H7 (cell line): ENCODE measurements at places on chromosomes 16 and 17. TPM values are rescaled to one million over a fixed set of nuclear protein-coding genes. Genes with fewer than 3 reads are reported as not detected.

GRCh38 chr16:84879569-84880487 is 60.0 kb downstream of the CRISPLD2 start:
- DNase-seq: peak; percentile 19

OR1F1 gene
- not detected in 2 replicates for total RNA-seq

GRCh38 chr17:4623249-4623648 is 18.2 kb downstream of the ALOX15 start:
- DNase-seq: no peak

- DNase-seq: peak; percentile 90
These were observed 3.1 kb upstream of the SETD6 start for GRCh38 chr16:58511933-58512815.

- no peak for DNase-seq
These were observed 69.8 kb upstream of the WSCD1 start for GRCh38 chr17:6000426-6000825.

DNA sequence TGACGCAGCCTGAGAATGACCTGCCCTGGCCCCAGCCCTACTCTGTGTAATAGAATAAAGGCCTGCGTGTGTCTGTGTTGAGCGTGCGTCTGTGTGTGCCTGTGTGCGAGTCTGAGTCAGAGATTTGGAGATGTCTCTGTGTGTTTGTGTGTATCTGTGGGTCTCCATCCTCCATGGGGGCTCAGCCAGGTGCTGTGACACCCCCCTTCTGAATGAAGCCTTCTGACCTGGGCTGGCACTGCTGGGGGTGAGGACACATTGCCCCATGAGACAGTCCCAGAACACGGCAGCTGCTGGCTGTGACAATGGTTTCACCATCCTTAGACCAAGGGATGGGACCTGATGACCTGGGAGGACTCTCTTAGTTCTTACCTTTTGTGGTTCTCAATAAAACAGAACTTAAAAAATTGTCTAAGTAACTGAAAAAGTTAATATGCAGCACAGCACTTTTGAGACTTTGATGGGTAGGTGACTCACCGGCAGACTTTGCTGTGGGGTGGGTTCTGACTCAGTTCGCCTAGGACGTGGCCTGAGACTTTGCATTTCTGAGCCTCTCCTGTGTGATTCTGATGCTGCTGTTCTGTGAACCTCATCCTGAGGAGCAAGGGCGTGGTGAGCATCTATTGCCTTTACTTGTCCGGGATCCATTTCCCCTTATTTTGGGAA is 5.7 kb downstream of the LAT start:
- DNase-seq: no peak
